ENCODE measurements at places on chromosomes 5 and 9.

GRCh38 chr5:55913466-55914413, 62.6 kb downstream of the IL31RA start:
- DNase-seq, result no peak

DNA sequence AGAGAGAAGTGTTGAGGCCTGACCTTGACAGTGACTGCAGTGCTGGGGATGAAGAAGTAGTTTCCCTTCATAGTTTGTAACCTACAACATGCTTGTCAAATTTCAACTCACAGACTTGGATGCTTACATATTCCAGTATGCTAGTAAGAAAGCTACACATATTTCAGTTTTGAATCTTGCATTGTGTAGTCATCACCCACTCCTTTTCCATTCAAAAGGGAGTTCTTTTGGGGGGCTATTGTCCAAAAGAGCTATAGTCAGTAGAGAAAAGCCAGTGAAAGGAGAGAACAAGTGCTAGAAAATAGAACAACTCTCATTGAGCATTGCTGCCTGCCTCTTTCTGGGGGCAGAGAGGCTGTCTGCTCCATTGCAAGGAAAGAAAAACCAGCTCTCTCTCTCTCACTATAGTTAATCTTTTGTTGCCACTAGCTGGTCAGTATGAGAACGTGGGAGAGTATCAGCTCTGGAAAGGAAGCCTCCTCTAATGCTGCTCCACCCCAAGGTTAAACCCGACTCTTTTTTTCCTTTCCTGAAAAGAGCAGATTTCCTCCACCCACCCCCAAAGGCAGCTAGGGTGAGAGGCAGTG, 7.3 kb downstream of the ASTN2 start:
- no peak for DNase-seq

DNA sequence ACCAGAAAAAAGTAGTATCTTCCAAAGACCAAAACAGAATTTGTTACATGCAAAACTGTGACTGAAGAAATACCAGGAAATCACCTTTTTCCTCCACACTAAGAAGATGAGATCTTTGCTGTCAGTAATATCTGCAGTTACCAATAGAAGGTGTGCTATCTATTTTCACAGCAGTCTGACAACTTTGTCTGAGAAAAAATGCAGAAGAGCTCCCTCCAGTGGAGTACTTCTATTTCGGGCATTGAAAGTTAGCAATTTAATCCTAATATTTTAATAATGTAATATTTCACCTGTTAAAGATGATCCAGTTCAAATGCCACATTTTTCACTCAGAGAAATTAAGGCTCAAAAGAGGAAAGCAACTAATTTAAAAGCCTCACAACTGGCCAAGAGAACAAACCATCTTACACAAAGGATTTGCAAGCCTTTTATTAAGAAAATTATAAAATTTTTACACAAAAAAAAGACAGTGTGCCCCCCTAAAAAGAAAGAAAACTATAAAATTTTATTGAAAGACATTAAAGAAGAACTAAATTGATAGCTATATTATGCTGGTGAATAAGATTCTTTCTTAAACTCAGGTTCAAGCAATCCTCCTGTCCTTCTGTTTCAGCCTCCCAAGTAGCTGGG, 50.6 kb downstream of the DEPDC1B start:
- DNase-seq, result peak; percentile 49

- no peak for DNase-seq
These were observed 19.3 kb upstream of the PPP2CA start for GRCh38 chr5:134245101-134245604.

- DNase-seq, result no peak
These were observed 733.4 kb upstream of the NUDT12 start for GRCh38 chr5:104295991-104296390.

DNA sequence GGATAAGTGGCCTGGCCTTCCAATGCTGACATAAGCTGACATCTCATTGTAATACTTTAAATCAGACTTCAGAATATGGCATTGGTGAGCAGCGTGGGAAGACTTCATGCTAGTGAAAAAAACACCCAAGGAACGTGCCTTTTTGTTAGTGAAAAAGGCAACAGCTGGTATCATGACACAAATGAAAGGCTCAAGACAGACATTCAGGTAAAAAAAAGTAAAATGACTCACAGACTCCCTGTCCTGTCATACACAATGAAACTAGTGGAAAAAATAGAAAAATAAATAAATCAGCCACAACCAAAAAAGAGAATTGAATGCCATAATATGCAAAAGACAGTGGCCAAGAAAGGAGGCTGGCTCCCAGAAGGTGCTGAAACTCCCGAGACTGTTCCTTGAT, 24.4 kb upstream of the PPP1R2B start:
- DNase-seq, result no peak

- no peak for DNase-seq
These were observed 354.5 kb upstream of the CDH6 start for GRCh38 chr5:30838936-30839496.

DNA sequence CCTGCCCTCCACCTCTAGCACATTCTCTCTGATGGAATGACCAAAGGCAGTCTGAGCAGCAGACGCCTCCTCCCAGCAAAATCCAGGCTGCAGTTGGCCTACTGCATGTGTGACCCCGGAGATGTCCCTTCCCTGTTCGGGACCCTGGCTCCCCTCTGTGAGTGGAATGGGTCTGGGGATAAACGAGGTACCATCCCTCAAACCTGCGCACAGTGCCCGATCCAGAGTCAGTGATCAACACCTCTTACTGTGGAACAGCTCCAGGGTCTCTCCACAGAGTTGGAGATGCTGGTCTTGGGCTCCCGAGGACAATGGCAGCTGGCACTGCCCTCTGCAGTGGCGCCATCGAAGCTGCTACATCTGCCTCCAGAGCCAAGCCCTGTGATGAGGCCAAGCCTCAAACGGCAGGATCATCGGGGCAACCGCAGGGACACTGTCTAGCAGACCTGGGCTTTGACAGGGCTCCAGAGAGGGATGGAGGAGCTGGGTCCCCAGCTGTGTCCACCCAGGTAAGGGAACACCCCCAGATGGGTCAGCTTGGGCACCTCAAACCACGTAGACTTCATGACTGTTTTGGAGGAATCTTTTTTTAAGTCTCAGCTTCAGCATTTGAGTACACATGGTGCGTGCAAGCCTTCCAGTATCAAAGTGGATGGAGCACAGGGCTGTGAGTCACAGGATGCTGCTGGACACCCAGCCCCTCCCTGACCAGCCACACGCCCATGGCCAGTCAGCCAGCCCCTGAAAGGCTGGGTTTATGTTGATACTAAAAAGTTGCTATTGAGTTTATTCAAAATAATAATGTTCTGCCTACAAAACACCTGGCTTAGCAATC, 13.0 kb downstream of the MED10 start:
- DNase-seq, result no peak
